Stimulated activated CD8-positive, alpha-beta memory T cell treated with anti-CD3 and anti-CD28 coated beads, Interleukin-7, amount 100 ng/mL, for 1 hour (primary cell): ENCODE measurements at places on chromosomes 6 and 20.

DNA sequence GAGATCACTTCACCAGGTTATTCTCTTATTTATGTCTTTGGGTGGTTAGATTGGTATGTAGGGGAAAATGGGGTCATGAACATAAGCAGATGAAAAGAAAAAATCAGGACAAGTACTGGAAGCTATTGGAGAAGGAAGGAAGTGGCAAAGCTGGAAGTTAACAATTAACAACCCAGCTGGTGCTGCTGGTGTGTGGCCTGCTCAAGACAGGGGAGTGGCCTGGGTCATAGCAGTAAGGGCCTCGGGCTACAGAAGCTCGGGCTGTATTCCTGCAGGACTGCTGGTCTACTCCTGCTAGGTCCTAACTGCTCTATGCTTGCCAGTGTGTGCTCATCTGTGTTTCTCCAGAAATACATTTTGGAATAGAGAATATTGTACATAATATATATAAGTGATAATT lies 19.6 kb downstream of the MYLIP start:
- no peak for DNase-seq

- DNase-seq = no peak
Measured at GRCh38 chr20:18775633-18776032, 38.0 kb upstream of the SCP2D1 start.

GRCh38 chr6:73182021-73182607 lies 43.2 kb downstream of the KHDC1L start:
- no peak for DNase-seq

DNA sequence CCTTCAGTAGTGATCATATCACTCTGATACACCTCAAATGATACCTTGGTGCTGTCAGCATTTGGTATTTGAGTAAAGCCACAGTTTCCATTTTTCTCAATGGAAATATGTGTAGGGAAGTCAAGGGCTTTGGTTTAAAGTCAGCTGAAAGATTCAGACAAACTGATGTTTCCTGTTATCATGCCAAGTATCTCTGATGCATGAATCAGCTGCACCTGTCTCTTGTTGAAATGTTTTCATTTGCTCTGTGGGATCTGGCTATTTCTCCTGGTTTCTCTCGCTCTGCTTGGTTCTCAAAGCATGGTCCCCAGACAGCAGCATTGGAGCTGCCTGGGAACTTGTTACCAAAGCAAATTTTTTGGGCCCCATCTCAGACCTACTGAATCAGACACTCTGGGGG lies 23.5 kb downstream of the ZFP64 start:
- DNase-seq = no peak

GRCh38 chr6:135651964-135652755 lies 154.6 kb upstream of the AHI1 start:
- no peak for DNase-seq

GRCh38 chr6:113654396-113654795 lies 202.7 kb upstream of the MARCKS start:
- DNase-seq = no peak

GRCh38 chr20:24833592-24833991 lies 115.5 kb upstream of the CST7 start:
- DNase-seq = no peak

DNA sequence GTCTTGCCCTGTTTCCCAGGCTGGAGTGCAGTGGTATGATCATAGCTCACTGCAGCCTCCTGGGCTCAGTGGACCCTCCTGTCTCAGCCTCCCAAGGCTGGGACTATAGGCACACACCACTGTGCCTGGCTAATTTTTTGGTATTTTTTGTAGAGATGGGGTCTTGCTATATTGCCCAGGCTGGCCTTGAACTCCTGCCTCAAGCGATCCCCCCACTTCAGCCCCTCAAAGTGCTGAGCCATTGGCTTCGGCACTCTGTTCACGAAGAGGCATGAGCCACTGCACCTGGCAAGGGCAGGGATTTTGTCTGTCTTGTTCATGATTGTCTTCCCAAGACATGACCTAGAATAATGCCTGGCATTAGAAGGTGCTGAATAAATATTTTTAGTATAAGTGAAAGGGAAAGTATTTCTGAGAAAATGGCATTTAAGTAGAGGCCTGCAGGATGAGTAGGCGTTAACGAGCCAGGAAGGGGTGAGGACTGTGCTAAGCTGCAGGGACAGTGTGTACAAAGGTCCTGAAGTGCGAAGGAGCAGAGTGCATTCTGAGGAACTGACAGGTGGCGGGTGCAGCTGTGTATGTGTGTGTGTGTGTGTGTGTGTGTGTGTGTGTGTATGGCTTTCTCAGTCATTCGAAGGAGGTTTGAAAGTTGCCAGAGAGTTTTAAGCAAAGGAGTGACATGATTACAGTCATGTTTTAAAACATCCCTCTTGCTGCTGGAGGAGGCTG lies 43.0 kb downstream of the VEGFA start:
- DNase-seq = no peak

GRCh38 chr6:73108949-73109348 lies 116.3 kb downstream of the KHDC1L start:
- no peak for DNase-seq

DNA sequence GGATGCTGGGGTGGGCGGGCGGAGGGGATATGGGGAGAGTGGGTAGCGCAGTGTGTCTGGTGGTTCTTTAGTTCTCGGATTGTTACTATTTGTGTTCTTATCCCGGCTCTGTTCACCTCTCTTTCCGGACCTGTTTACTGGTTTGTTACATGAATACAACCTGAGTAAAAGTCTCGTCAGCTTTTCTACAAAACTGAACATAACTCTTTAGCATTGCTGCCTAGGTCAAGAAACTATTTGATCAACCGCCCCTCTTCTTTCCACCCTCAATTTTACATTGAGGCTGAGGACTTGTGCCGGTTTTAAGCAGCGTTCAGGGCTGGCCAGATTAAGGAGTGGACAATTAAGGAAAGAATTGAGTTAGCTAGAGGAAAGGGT lies 625 bp downstream of the ABT1 start:
- DNase-seq = no peak

- DNase-seq = no peak
Measured at GRCh38 chr6:129186988-129187387, 304.1 kb downstream of the LAMA2 start.
